ENCODE measurements at places on chromosomes 2 and 18. TPM values are rescaled to one million over a fixed set of nuclear protein-coding genes. Genes with fewer than 3 reads are reported as not detected.

Gene DRC1
- 0.49 TPM for total RNA-seq

Gene LYG1
- 3.3 TPM for total RNA-seq

Gene AFG3L2
- total RNA-seq, result 44.8 TPM

Gene CDC42EP3
- total RNA-seq, result 43.1 TPM

Gene ELOA2
- total RNA-seq, result not detected

Gene PMAIP1
- 4.6 TPM for total RNA-seq

Gene MYO1B
- total RNA-seq, result 158 TPM

Gene BUB1
- total RNA-seq, result 25.4 TPM

Gene RESP18
- total RNA-seq, result not detected

Gene REG1B
- not detected for total RNA-seq

Gene ICOS
- total RNA-seq, result not detected

Gene SELENOI
- 43.8 TPM for total RNA-seq

Gene TEKT4
- total RNA-seq, result 0.34 TPM

Gene VPS54
- 29.7 TPM for total RNA-seq
